ENCODE measurements at places on chromosomes 11 and 22.

DNA sequence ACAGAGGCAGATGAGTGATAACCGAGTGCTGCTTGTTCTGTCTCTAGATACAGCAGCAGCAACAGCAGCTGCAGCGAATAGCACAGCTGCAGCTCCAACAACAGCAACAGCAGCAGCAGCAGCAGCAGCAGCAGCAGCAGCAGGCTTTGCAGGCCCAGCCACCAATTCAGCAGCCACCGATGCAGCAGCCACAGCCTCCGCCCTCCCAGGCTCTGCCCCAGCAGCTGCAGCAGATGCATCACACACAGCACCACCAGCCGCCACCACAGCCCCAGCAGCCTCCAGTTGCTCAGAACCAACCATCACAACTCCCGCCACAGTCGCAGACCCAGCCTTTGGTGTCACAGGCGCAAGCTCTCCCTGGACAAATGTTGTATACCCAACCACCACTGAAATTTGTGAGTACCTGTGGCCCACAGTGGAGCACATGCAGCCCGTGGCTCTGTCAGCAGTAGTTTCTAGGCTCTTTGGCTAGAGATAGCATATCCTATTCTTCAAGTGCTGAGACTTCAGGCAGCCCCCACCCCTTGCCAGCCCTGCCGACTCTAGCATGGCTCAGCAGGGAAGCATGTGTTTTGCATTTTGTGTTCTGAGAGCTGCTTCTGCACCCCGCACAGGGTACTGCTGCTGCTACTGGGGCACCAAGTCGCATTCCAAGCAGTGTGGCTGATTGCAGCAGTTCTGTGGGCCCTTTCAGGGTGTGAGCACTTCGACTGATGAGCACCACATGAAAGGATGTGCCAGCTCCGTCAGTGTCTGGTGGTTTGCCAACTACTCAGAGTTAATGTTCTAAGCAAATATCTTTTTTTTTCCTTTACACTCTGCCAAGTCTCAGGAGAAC, 59.2 kb downstream of the MED15 start:
- DNase-seq: peak; percentile 82

GRCh38 chr11:45948356-45948755, 25.9 kb downstream of the LARGE2 start:
- DNase-seq: no peak

- no peak for DNase-seq
Measured at GRCh38 chr11:61293867-61294716, 1.0 kb downstream of the VWCE start.

GRCh38 chr11:85127349-85127748, 499.8 kb downstream of the DLG2 start:
- no peak for DNase-seq

GRCh38 chr22:36546092-36546804, 17.3 kb upstream of the EIF3D start:
- DNase-seq: no peak

- DNase-seq: no peak
Measured at GRCh38 chr22:22394591-22394990, 114.0 kb downstream of the ZNF280B start.

DNA sequence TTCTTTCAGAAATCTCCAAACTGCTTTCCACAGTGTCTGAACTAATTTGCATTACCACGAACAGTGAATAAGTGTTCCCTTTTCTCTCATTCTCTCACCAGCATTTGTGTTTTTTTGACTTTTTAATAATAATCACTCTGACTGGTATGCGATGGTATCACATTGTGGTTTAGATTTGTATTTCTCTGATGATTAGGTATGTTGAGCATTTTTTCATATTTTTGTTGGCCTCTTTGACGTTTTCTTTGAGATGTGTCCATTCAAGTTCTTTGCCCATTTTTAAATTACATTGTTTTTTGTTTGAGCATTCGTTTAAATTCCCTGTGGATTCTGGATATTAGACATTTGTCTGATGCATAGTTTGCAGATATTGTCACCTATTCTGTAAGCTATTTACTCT, 1639.6 kb upstream of the TENM4 start:
- no peak for DNase-seq

DNA sequence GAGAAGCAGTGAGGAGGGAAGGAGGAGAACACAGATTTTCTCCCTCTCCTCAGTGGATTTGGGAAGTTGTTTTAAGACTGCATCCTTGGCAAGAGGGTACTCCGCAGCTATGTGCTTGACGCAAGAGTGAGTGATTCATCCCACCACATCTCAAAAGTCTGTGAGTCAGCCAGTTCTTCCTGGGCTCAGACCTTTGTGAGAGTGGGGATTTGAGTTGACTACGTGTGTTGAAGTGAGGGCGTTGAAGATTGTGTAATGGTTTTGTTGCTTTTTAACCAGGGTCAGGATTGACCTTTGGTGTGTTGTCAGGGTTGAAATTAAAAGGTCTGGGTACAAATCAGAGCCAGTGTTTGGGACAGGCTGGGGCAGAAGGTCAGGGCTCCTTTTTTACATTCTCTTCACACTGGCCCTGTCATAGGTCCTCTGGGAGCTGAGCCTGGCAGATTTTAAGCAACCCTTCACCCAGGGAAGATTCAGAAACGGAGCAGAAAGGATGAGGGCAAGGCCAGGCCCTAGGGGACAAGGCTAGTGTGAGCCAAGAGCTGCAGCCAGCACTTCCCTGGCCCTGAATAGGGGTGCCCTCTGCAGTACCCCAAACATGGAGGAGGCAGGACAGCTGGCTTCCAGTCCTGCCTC, 4.2 kb upstream of the C11orf86 start:
- DNase-seq: peak; percentile 100

DNA sequence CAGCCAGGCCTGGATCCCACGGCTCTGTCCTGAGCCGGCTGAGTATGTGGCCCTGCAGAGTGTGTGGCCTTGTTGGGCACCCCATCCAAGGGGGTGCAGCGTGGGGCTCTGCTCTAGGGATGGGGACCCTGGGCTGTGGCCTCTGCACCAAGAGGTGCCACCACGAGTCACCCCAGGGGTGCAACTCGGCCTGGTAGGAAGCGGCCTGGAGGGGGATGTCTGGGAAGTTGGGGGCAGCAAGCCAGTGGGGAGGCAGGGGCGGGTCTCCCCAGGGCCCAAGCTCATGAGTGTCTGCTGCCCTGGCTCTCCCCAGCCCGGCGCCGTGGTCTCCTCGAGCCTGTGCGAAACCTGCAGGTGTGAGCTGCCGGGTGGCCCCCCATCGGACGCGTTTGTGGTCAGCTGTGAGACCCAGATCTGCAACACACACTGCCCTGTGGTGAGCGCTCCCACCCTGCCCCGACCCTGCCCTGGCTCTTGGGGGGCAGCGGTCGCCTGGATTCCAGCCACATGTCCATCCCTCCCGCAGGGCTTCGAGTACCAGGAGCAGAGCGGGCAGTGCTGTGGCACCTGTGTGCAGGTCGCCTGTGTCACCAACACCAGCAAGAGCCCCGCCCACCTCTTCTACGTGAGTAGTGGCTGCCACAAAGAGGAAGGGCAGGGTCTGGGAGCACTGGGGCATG, 24.2 kb upstream of the MUC5B start:
- no peak for DNase-seq

GRCh38 chr11:130551388-130551787, 102.9 kb downstream of the ADAMTS15 start:
- no peak for DNase-seq

GRCh38 chr11:116215471-116216113, 557.2 kb downstream of the BUD13 start:
- DNase-seq: no peak

DNA sequence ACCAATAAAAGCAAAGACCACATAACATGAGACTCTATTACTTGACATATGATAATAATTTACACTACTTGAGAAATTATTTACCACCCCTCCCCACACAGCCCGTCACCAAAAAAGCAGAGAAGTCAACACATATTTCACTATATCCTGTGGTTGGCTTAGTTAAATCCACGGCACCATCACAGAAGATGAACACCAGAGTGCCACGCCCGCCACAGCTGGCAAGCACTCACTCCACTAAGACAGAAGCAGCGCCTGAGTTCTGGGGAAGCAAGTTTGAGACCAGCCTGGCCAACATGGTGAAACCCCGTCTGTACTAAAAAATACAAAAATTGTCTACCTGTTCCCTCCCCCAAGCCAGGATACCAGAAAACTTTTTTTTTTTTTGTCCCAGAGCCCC, 53.1 kb downstream of the PACSIN2 start:
- DNase-seq: no peak
